CD4-positive, alpha-beta T cell treated with Interleukin-6 at 100 ng/mL for 8 hours (primary cell): ENCODE measurements at places on chromosomes 5 and 9.

GRCh38 chr9:133239533-133240090 is 30.6 kb upstream of the OBP2B start:
- no peak for DNase-seq

- no peak for DNase-seq
Measured at GRCh38 chr5:72347801-72348308, 27.7 kb downstream of the PTCD2 start.

DNA sequence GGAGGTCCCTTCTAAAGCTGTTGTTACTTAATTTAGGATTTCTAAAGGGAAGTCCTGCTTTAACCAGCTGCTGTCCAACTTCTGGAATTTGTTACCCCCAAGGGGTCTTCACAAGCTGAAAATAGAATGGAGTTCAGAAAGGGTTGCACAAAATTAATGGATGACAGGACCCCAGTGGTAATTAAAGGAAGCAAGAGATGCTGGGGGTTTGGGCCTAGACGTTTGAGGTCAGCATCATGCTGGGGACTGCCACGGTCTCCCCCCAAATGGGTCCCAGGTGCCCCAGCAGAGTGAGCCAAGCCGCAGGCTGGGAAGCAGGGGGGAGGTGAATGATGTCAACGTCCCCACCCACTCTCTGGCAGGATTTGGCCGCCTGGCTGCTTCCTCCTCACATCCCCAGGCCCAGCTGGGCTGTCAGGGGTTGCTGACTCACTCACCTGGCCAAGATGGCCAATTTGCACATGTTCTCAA is 97.5 kb upstream of the ARAP3 start:
- DNase-seq, result no peak

DNA sequence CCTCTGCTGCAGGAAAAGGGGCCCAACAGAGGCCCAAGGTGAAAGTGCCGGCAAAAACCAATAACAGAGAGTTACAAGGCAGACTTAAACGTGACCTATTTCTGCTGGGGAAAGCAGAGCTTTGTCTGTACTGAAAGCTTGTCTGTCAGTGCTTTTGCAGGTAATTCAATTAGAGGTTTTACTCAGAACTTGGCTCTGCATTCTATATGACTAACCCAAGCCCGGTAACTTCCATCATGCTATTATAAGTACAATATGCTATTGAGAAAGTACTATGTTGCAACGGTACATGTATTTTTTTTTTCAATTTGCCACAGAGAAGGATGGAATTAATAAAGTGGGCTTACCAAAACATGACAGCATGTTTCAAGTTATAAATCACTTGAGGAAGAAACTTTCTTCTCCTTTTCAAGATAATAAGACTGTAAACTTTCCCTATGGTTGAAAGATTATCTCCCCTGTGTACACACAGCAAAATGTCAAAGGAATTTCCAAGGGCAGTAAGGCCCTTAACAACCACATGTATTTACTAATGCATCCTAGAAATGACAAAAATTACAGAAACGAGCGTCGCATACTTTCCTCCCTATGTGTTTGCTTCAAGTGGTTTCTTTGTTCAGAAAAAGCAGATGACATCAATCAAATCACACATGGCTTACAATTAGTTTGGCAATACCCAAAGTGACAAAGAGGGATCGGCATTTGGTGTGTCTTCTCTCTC is 282.4 kb downstream of the EFNA5 start:
- DNase-seq, result no peak

GRCh38 chr9:34341659-34342295 is 12.4 kb downstream of the NUDT2 start:
- DNase-seq, result no peak

GRCh38 chr5:56307714-56308333 is 74.7 kb upstream of the ANKRD55 start:
- no peak for DNase-seq

- DNase-seq, result no peak
Measured at GRCh38 chr5:57859626-57860025, 377.0 kb upstream of the ACTBL2 start.

- DNase-seq, result no peak
Measured at GRCh38 chr5:171115519-171115918, 193.5 kb upstream of the TLX3 start.

- DNase-seq, result no peak
Measured at GRCh38 chr5:127056896-127057295, 16.4 kb downstream of the C5orf63 start.

DNA sequence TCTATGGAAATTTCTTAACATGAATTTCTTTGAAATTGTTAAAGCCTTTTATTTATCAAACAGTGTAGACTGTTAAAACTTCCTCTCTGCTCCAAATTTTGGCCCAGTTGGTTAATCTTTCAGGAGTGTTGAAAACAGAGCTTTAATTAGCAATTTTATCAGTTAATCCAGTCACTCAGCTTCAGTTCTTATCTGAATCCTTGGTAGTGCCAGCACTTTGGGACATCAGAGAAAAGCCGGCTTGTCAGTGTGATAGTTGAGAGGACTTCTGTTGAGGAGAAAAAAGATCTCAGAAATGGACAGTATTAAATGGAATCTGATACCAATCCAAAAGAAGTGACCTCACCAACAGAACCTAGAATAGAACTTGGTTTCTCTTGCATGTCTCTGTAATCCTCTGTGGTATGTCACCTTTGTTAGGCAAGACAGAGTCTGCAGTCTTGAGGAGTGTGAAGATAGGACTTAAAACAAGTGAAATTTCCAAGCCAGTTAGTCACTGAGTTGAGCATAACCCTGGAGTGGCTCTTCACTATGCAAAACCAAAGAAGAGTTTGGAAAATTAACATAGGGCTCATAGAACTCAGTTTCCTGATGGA is 251.8 kb downstream of the NNT start:
- DNase-seq, result no peak

- no peak for DNase-seq
Measured at GRCh38 chr9:3413984-3414383, 111.8 kb downstream of the RFX3 start.

GRCh38 chr9:34689512-34689911 is 1.6 kb downstream of the CCL19 start:
- no peak for DNase-seq

GRCh38 chr5:14707811-14708390 is 43.4 kb downstream of the OTULIN start:
- no peak for DNase-seq

DNA sequence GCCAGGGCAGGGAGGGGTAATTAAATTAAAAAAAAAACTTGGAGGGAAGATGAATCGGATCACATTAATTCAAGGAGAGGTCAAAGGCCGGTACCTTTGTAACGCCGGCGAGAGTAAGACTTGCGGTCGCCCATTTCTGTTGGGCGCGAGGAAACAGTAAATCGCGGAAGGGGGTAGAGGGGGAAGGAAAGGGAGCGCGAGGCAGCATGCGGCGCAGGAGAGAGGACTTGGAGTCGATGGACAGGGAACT is 324 bp upstream of the RGMB start:
- no peak for DNase-seq

DNA sequence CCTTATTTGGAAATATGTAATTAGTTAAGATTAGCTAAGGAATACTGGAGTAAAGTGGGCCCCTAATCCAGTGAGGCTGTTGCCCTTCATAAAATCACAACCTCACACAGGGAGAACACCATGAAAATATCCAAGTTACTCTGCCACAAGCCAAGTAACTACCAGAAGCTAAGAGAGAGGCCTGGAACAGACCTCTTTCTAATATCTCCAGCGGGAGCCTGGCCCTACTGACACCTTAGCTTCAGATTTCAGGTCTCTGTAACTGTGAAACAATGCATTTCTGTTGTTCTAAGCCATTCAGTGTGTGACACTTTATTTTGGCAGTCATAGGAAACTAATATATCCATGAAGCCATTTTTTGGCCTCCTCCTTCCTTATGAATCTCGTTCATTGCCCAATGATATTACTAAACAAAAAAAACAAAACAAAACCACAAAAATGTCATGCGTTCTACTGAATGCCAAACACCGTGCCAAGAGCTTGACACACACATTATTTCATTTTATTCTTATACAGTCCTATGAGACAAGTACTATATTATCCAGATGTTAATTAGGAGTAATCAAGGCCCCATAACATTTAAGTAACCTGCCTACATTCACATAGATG is 699.0 kb downstream of the MAT2B start:
- DNase-seq, result no peak

- DNase-seq, result no peak
Measured at GRCh38 chr5:76608833-76609232, 14.4 kb downstream of the F2RL2 start.

- DNase-seq, result no peak
Measured at GRCh38 chr5:111389390-111390082, 122.8 kb downstream of the STARD4 start.

- no peak for DNase-seq
Measured at GRCh38 chr5:176407456-176408251, 8.7 kb downstream of the CLTB start.

DNA sequence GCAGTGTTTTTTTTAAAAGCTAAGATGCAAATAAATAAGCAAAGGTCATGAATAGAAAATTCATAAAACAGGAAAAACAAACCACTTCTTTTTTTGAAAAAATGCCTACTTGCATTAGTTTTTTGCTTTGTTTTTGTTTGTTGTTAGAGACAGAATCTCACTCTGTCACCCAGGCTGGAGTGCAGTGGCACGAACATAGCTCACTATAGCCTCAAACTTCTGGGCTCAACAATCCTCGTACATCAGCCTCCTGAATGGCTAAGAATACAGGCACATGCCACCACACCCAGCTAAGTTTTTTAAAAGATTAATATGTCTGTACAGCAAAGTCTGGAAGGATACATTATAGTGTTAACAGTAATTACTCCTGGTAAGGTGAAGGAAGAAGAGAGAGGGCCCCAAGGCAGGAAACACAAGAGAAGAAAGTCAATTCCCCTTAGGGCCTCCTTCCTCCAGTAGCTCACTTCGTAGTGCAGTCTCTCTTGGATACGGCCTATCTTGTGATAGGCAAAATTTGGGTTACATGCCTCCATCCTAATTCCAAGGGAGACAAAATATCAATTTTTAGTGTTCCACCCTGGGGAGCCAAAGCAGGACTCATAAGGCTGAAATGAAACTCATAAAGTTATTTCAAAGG is 15.3 kb downstream of the FAM169A start:
- DNase-seq, result no peak

- no peak for DNase-seq
Measured at GRCh38 chr9:133942206-133942975, 49.7 kb downstream of the VAV2 start.
